ENCODE measurements at places on chromosomes 4 and X.

GRCh38 chrX:101252634-101253033 is 33.0 kb downstream of the DRP2 start:
- no peak for DNase-seq

DNA sequence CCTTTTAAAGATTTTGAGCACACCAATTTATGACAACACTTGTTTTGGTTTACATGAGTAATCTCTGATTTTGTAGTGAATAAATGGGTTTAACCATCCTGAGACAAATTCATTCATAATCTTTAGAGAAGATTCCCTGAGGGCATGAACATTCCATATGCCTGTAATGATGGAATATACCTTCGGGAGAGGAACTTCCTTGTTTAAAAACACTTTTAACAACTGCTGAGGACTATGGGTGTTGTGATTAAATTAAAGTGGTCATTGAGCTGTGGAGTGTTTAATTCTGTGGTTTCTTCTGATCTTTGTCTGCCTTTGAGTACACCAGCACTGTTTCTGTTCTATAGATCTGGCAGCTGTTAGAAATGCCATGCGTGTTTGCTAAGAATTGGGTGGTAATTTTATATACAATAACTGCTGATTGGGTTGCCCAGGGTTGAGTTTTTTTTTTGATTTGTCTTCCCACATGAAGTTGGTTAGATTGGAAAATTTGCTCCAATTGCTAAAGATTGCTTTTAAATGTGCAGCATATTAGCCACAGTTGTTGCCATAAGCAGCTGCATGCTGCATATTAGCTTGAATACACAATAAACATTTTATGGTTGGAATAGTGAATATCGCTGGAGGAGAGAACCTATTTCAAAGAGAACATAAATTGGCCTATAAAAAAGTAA is 86.8 kb downstream of the DCLK2 start:
- DNase-seq = no peak

- DNase-seq = no peak
Observed at GRCh38 chr4:150462743-150463142, 119.2 kb upstream of the MAB21L2 start.

GRCh38 chr4:172785613-172786012 is 383.0 kb upstream of the GALNT7 start:
- DNase-seq = no peak

DNA sequence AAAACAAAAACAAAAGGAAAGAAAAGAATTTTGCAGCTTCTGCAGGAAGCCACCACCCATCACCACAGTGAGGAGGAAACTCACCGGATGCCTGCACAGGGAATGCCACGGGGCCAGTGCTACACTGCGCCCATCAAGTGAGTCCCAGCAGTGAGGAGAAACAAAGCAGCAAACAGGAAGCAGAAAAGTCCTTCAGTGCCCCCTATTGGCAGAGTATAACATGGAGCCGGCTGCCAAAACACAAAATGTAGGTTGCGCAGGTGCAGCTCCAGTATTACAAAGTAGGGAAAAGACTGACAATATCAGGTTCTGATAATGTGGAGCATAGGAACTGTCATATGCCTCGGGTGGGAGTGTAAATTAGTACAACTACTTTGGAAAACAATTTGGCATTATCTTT is 23.3 kb upstream of the SCML2 start:
- DNase-seq = no peak

DNA sequence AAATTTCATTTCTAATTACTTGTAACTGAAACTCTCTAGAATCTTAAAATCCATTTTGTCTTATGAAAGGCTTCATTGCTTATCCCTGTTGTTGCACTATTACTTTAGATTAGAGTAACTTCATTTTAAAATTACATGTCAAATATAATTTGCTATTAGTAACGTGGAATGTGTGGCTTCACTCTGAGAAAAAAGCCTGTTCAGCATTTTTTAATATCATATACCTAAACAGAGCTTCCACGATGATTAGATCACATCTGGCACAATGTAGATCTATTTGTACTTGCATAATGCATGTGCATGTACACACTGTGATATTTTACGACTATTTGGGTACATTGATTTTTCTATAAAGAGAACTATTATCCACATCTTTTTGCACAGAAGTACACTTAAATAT is 648.1 kb downstream of the RPA4 start:
- no peak for DNase-seq

DNA sequence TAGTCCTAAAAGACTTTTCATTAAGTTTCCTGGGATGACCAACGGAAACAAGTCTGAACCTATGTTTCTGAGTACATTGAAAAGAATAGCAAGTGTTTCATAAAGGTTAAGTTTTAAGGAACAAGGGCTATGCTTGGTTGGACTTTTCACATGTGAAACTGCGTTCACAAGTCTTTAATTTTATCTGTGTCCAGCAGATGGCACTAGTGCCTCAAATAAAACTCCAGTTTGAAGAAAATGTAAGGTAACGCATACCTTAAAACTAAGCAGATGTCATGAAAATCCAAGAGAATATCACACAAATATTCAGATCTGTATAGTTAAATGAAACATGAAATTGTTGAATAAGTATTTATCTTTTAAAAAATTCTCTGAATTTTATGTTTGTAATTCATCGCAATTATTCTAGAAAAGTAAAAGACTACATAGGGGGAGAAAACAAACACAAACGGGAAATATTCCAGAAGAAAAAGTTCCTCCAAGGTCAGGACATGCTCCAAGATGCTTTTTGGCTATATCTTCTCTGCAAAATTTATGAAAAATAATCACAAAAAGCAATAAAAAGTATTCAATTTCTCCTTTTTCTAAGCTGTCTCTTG is 89.6 kb upstream of the MAD2L1 start:
- peak; percentile 28 for DNase-seq

DNA sequence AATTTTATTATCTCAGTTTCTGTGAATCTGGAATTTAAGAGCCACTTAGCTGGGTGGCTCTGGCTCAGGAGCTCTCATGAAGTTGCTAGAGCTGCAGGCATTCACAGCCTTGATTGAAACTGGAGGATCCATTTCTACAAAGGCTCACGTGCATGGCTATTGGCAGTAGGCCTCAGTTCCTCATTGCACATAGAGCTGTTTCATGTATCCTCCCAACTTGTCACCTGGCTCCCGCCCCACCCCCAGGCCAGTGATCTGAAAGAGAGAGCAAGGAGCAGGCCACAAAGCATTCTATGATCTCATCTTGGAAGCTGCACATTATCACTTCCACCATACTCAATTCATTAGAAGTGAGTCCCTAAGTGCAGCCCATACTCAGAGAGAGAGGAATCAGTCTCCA is 18.5 kb upstream of the AP1AR start:
- DNase-seq = no peak

DNA sequence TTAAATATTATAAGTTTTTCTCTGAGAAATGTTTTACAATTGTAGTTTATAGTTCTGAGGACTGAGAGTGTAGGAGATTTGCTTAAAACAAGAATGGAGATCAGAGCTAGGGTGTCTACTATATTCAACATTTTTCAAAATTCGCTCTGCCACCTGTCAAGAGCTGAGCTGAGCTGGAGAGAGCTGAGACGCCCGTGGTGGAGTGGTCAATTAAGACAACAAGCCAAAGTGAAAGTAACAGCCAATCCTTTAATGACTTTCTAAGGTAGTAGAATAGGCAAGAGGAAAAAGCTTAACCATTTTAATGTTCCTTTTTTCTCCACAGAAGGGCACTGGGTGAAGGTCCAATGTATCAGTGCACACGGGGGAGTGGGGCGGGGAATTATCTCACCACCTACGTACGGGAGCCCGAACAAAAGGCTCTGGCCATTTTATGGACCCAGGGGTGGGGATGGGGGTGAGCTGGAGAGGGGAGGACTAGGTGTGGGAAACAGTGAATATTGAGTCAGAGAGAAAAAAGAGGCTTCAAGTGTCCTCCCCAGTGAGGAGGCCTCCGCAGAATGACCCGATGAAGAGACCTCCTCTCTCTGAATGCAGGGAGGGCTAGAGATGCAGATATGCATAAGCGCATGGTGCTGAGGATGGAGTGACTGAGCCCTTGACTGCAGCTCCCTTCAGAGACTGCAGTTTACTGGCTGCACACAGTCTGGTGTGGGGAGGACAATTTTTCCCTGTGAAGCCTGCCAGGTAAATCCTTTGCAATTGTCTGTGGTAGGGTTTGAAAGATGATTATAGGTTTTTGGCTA is 60.8 kb downstream of the SPCS3 start:
- DNase-seq = no peak

- no peak for DNase-seq
Observed at GRCh38 chrX:17546356-17546755, 171.4 kb downstream of the NHS start.

DNA sequence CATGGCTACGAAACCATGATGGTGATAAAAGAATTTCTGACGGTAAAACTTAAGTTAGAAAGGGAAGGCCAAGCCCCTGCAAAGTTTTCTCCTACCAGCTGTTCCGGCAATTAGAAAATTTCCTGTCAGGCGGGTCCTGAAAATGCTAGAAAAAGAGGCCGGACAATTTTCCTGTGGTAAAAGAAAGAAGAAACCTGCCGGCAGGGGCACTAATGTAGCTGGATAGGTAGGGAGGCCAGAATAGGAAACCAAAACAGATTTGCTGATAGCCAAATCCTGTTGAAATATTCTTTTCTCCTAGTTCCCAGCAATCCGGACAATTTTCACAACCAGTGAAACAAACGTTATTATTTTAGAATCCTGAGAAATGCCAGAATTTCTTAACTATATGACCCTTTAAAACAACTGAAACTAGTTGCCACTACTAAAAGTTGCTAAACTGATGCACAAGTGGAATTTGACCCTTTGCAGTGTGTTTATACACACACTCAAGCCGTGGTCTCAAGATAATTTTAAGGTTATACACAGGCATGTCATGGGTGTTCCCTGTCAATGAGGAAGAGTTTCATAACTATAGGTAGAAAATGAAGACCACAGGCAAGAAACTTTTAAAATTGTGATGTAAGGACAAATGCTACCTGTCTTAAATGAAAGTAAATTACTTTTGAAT is 47.7 kb downstream of the RPS6KA3 start:
- no peak for DNase-seq

DNA sequence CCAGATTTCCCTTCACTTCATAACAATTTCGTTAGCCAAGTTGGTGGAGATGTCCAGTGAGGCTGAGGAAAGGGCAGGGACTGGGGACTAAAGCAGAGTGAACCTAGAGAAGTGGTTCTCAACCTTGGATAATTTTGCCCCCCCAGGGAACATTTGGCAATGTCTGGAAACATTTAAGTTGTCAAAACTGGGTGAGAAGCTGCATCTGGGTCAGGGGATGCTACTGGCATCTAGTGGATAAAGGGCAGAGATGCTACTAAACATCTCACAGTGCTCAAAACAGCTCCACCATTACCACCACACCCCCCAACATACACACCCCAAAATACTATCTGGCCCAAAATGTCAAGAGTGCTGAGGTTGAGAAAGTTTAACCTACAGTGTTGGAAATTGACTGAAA is 32.0 kb upstream of the FGF16 start:
- no peak for DNase-seq

- DNase-seq = no peak
Observed at GRCh38 chrX:153934148-153934761, 582 bp downstream of the NAA10 start.

DNA sequence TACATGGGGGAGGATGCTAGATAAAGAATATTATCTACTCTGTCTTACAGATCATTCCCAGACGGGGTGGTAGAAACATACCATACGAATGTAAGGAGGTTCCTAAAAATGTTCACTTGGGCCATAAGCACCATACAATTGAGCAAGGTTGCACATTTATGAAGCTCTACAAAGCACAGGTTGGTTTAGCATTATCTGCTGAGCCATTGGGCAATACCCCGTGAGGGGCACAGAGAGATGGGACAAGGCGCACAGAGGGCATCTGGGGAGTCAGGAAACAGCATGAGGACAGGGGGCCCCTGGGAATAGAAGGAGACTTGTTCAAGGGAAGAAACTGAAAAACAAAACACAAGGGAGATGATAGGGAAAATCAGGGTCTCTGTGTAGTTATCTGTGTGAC is 305.3 kb downstream of the TRIML1 start:
- DNase-seq = no peak

- DNase-seq = no peak
Observed at GRCh38 chrX:19758539-19758938, 128.9 kb downstream of the SH3KBP1 start.

- no peak for DNase-seq
Observed at GRCh38 chrX:37815366-37815765, 32.0 kb downstream of the DYNLT3 start.

DNA sequence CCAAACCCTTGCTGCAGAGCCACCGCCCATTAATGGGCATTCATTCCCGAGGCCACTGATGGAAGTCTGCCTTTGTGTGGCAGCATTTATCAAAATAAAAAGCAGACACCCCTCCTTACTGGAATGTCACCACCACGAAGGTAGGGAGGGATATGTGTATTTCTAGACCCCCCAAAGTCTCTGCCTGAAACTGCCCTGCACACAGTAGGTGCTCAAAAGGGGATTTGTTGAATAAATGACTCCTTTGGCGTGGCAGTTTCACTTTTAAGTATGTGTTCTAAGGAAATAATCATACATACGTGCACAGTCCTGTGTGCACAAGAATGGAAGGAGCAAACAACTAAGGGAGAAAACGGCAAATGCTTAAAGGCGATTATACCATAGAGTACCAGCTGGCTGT is 23.6 kb upstream of the GLOD5 start:
- no peak for DNase-seq

- no peak for DNase-seq
Observed at GRCh38 chr4:74884266-74884665, 48.6 kb upstream of the PARM1 start.

- DNase-seq = no peak
Observed at GRCh38 chr4:143616771-143617170, 83.7 kb downstream of the FREM3 start.

- no peak for DNase-seq
Observed at GRCh38 chr4:7902826-7903225, 36.8 kb downstream of the AFAP1 start.

DNA sequence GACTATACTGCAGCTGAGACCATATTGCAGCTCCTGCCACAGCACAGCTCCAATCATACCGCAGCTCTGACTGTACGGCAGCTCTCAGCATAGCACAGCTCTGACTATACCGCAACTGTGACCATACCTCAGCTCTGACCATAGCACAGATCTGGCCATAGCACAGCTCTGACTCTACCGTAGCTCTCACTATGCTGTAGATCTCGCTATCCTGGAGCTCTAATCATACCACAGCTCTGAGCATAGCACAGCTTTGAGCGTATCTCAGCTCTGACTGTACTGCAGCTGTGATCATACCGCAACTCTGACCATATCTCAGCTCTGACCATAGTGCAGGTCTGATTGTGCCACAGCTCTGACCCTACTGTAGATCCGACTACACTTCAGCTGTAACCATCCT is 139.2 kb downstream of the ASMT start:
- DNase-seq = no peak

GRCh38 chrX:66680451-66680850 is 41.6 kb upstream of the EDA2R start:
- no peak for DNase-seq

DNA sequence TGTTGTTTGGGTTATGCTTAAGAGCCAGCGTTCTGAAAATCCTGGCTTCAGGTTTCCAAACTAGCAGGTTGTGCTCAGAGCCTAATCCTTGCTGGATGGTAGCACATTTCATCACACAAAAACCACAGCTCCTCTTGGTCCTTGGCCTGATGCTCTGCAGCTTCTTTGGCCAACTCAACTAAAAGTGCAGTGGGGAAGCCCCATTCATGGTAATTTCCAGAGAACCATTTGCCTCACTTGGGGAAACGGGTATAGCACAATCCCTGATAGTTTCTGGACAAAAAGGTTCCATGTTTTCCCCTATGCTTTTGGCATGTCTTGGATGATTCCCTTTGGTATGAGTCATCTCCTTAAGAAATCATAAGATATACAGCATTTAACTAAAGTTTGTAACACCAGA is 78.7 kb downstream of the SYNPO2 start:
- no peak for DNase-seq

Measured in NCI-H1092 (cell line).